Activated naive CD4-positive, alpha-beta T cell (primary cell): ENCODE measurements at places on chromosomes 5 and 9.

DNA sequence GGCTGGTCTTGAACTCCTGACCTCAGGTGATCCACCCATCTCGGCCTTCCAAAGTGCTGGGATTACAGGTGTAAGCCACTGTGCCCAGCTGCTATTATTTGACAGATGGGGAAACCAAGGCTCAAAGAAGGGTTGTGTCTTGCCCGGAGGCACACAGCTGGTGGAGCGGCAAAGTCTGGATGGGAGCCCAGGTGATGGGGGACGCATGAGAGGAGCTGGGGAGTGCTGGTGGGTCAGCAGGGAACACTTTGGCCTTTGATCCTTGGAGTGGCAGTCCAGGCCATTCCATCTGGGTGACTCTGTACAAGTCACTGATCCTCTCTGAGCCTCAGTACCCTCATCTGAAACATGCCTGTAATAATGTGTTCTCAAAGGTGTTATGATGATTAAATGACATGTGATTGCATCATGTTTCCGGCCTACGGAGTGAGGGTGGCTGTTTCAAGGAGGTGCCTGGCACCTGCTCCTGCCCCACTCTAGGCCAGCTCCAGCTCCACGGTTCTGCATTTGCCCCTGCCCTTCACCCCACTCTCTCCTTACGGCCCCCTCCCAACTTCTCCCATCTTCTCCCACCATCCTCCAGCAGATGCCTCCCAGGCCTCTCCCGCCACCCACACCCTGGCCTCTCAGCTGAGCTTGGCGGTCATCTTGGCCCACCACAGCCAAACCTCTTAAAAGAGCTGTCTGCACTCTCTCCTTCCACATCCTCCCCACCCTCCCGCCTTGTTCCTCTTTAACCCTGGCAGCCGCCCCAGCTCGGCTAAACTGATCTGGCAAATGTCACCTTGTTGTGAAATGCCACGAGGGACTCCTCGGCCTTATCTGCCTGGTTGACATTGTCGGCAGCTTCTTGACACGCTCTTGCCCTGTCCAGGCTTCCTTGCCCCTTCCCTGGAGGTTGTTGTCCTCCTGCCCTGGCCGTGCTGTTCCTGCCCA is 5.5 kb upstream of the DBN1 start:
- no peak for DNase-seq

DNA sequence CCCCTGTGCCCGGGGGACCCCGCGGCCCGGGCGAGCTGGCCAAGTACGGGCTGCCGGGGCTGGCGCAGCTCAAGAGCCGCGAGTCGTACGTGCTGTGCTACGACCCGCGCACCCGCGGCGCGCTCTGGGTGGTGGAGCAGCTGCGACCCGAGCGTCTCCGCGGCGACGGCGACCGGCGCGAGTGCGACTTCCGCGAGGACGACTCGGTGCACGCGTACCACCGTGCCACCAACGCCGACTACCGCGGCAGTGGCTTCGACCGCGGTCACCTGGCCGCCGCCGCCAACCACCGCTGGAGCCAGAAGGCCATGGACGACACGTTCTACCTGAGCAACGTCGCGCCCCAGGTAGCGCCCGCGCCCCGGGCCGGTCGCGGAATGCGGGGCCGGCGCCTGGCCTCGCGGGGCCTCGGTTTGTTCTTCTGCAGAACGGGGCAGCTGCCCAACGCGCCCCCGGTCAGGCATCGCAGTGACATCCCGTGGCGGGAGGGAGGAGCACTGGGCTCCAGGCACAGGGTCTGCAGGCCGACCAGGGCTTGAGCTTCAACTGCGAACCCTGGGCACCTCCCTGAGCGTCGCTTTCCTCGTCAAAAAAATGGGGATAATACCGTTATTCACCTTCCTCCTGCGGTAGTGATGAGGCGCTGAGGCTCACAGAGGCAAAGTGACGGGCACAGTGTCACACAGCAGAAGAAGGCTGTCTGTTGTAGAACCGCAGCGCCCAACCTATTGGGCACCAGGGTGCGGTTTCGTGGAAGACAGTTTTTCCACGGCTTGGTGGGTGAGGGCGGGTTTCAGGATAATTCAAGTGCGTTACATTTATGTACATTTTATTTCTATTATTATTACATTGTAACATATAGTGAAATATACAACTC is 777 bp downstream of the ENDOG start:
- DNase-seq, result no peak

DNA sequence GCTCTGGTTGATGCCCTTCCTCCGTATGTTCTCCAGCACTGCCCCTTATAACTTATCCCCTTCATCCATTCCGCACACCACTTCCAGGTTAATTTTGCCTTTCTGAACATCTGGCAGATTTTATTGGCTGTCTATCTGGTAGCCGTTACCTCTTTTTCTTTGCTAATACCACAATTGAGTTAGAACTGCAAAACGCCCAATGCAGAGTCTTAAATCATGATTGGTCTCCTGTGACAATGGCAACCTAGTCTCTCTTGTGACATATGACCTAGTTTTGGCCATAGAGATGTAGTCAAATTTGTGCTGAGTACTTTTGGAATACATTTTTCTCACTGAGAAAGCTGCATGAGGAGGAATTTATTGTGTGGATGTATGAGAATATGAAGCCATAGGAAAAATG is 365.7 kb upstream of the PRR16 start:
- no peak for DNase-seq

DNA sequence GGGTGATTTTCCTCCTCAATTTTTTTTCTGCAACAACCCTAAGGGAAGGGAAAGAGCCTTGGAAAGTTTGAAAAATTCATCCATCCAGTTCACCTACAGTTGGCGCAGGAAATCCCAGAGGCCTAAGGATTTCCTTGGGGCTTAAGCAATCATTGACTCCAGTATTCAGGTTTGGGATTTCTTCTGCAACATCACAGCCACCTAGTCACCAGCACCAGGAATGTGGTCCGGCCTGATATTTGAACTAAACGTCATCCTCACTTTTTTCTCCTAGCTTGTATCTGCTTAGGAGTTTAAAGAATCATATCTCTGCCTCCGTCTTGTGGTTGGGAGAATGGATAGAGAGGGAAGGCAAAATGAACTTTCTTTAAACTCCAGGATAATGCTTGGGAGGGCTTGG is 20.2 kb upstream of the TLE4 start:
- DNase-seq, result no peak

- DNase-seq, result no peak
Observed at GRCh38 chr9:111658943-111659342, 2.5 kb upstream of the GNG10 start.

- no peak for DNase-seq
Observed at GRCh38 chr9:7325995-7326394, 473.6 kb downstream of the DMAC1 start.

- no peak for DNase-seq
Observed at GRCh38 chr9:28206280-28206679, 633.0 kb upstream of the C9orf72 start.

- DNase-seq, result no peak
Observed at GRCh38 chr9:5773324-5773999, 59.5 kb downstream of the ERMP1 start.

DNA sequence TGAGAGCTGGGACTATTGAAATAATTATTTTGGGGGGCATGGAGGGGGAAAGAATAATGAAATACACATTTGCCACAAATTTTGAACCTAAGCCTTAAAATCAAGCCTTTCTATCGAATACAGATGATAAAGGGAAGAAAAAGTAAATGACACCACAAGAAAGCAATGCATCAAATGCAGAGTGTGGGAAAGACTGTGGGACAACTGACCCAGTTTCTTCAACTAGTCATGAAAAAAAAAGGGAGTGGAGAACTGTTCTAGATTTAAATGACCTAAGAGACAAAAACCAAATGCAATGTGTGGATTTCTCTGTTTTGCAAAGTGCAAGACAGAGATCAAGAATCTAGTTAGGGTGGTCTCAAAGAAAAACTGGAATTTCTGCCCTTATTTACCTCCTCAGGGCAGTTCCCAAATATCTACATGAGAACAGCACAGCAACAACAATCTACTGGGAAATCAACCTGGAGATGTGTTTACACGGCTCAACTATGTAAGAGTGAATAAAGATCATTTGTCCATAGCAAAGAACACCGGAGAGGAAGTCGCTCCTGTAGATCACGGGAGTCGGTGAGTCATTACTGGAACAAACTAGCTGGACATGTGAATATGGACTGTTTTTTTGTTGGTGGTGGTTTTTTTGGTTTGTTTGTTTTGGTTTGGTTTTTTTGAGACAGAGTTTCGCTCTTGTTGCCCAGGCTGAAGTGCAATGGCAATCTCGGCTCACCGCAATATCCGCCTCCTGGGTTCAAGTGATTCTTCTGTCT is 145.9 kb downstream of the DROSHA start:
- DNase-seq, result no peak

- DNase-seq, result no peak
Observed at GRCh38 chr5:163502521-163502920, 2.9 kb upstream of the MAT2B start.

- DNase-seq, result no peak
Observed at GRCh38 chr5:75756981-75757380, 39.7 kb upstream of the POC5 start.

DNA sequence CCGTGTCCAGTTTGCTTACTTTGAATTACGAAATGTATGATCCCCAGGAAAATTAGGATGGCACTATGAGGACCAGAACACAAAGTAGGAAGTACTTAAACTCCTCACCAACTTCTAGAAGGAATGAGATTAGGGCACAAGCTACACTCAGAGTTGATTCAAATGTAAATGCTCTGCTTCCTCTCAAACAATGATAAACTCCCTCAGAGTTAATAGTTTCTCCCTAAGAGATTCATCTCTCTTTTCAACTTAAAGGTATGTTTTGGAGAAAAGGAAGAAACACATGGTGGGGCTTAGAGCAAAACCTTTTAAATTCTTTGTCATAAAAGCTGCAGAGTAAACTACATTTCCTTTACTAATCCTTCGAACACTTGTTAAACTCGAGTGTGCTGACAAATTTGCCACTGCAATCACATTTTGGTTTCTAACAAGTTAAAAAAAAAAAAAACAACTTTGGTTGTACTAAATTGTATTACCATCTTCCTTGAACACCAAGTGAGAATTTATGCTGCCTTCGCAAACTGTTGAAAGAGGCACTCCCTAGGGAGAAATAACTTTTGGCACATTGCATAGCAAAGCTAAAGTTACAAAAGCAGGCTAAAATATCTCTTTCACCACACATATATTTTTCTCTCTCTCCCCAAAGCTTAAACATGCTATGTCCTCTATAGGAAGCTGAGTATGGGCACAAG is 66.6 kb downstream of the DENND1A start:
- DNase-seq, result no peak

- no peak for DNase-seq
Observed at GRCh38 chr5:154565123-154565522, 87.1 kb upstream of the HAND1 start.

DNA sequence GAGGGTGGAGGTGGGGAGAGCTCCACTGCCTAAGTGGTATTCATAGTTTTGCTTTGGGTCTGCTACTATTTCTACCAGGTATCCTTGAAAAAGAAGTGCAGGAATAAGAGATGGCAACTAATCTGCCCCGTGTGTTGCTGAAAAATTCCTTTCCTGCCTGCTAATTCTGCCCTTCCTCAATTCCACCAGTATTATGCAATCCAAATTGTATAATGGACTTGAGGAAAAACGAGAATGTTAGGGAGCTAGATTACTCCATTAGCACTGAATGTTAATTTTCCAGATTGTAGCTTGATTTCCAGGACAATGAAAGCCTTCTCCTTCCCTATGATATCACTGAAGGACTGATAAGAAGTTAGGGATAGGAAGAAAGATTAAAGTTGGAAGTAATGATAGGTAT is 16.9 kb downstream of the ADAM19 start:
- no peak for DNase-seq

DNA sequence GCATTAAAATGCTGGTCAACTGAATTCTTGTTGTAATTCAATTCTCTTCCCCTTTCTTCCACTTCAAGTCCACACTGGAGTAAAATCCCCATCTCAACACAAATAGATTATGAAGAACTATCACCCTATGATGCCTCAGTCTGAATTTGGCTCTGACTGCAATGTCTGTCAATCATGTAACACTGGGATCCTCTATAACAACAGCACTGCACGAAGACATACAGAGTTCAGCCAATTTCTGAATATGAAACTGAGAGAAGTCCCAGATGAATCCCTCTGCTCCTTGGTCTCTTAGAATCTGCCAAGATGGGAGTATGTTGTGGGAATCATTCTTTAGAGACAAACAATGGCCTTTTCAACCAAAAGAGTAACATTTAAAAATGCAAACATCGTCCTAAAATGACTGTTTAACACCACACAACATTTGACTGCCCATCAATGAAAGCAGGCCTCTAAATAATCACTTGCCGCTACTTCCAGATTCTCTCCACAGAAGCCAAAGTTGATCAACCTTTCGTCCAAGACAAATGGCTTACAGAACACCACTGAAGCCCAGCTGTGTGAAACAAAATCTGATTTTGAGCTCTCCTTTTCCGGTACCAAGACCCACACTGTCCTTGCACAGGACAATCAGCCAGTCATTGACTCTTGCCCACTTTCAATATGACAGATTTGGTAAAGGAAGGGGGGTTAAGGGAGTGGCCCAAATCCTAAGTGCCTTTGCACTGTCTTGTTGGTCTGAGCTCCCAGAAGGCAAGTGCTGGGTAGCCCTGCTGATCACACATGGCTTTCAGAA is 258.0 kb downstream of the EBF1 start:
- DNase-seq, result no peak

DNA sequence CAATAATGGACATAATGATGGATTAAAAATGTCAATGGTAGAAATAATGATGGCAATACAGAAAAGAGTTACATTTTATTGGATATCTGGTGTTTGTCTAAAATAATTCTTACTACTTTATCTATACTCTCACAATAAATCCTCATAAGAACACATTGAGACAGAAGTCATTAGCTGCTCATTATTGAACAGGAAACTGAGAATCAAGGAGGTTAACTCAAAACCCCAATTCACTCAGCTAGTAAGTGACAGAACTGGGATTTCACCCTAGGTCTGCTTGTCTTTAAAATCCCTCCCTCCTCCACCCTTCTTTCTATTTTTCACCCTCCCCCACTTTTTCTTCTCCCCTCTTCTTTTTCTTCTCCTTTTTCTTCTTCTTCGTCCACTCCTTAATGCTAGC is 285.8 kb upstream of the TNC start:
- no peak for DNase-seq

DNA sequence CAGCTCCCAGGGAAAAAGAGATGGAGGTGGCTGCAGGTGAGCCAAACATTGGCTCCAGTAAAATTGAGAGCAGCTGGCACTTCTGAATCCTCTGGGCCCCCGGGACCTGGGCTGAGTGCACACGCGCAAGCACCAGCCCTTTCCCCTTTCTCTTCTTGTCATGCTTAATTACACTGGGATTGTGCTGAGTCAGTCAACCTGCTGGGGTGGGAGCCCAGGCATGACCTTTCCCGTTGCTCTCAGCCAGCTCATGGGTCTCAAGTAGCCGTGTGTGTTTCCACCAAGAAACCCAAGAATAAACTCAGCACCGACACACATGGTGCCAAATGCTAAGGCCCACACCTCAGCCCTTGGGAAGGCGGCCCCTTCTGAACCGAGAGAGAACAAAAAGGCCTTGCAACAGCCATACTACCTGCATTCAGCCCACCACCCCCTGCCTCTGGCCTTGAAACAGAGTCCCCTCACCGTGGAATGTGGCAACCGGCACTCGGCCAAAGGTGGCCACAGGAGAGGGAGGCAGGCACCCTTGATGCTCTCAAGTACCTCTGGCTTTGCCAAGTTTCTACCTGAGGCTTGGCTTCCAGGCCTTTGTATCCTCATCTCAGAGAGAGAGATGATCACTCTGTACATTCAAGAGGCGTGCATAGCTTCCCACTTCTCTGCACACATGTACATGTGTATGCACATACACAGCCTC is 28.1 kb downstream of the SLIT3 start:
- no peak for DNase-seq
